ENCODE measurements at places on chromosomes 6 and 20. TPM values are rescaled to one million over a fixed set of nuclear protein-coding genes. Genes with fewer than 3 reads are reported as not detected.

POLR1C gene
- total RNA-seq, result 16.9 TPM

VSTM2L gene
- 10.3 TPM for total RNA-seq

OXT gene
- not detected for total RNA-seq

IRAK1BP1 gene
- total RNA-seq, result 5.5 TPM

OTOR gene
- total RNA-seq, result not detected

KCNQ5 gene
- not detected for total RNA-seq

MEP1A gene
- not detected for total RNA-seq

ANGPT4 gene
- 0.05 TPM for total RNA-seq

EYS gene
- not detected for total RNA-seq

HLA-DOB gene
- total RNA-seq, result 0.32 TPM

PCK1 gene
- total RNA-seq, result 0.62 TPM

LPA gene
- not detected for total RNA-seq

ACTR5 gene
- 3.2 TPM for total RNA-seq

RNF182 gene
- total RNA-seq, result 0.10 TPM

CHD6 gene
- 36.8 TPM for total RNA-seq

PI16 gene
- 4.1 TPM for total RNA-seq

PLAGL1 gene
- total RNA-seq, result 10.9 TPM

FAM83C gene
- not detected for total RNA-seq

PRND gene
- not detected for total RNA-seq

OR12D3 gene
- total RNA-seq, result not detected

NMBR gene
- not detected for total RNA-seq

NR2E1 gene
- not detected for total RNA-seq

LY6G6F gene
- total RNA-seq, result not detected

KCNS1 gene
- total RNA-seq, result not detected

DNAH8 gene
- not detected for total RNA-seq

PACRG gene
- 8.2 TPM for total RNA-seq

IL17F gene
- not detected for total RNA-seq

PROKR2 gene
- not detected for total RNA-seq

FRK gene
- total RNA-seq, result 8.8 TPM

TREML1 gene
- not detected for total RNA-seq

HSD17B8 gene
- total RNA-seq, result 24.8 TPM

MOCS1 gene
- total RNA-seq, result 24.7 TPM

FKBP1C gene
- total RNA-seq, result 0.77 TPM

SPTLC3 gene
- 5.4 TPM for total RNA-seq

RHAG gene
- 0.62 TPM for total RNA-seq

PRSS35 gene
- total RNA-seq, result 0.12 TPM

All from left ventricle myocardium superior (tissue), 1 donor.